ENCODE measurements at places on chromosomes 16 and 17.
A peak's percentile ranks its signal among the peaks of the same experiment; 100 is the strongest.

GRCh38 chr16:56424791-56425438 is 430 bp downstream of the AMFR start:
- no peak for DNase-seq

DNA sequence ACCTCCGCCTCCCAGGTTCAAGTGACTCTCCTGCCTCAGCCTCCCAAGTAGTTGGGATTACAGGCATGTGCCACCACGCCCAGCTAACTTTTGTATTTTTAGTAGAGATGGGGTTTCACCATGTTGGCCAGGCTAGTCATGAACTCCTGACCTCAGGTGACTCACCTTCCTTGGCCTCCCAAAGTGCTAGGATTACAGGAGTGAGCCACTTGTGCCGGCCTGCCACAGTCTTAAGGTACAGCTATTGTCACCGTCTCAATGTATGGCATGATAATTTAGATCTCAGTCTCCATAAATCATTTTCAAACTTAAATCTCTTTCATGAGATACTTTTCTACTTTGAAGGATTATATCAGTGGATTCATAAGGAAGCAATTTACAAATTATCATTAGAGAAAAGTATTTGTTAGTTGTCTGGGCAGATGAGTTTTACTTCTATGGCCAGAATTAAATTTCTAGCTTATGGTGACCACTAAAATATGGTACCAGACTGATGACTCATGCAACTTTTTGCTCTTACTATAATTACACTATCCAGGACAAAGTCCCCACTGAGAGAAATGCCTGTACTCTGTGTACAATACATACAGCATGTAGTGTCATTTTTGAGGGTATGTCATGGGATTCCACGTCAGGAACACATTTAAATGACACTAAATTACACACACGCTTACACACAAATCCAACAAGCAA is 1230.3 kb upstream of the GOT2 start:
- DNase-seq = no peak

DNA sequence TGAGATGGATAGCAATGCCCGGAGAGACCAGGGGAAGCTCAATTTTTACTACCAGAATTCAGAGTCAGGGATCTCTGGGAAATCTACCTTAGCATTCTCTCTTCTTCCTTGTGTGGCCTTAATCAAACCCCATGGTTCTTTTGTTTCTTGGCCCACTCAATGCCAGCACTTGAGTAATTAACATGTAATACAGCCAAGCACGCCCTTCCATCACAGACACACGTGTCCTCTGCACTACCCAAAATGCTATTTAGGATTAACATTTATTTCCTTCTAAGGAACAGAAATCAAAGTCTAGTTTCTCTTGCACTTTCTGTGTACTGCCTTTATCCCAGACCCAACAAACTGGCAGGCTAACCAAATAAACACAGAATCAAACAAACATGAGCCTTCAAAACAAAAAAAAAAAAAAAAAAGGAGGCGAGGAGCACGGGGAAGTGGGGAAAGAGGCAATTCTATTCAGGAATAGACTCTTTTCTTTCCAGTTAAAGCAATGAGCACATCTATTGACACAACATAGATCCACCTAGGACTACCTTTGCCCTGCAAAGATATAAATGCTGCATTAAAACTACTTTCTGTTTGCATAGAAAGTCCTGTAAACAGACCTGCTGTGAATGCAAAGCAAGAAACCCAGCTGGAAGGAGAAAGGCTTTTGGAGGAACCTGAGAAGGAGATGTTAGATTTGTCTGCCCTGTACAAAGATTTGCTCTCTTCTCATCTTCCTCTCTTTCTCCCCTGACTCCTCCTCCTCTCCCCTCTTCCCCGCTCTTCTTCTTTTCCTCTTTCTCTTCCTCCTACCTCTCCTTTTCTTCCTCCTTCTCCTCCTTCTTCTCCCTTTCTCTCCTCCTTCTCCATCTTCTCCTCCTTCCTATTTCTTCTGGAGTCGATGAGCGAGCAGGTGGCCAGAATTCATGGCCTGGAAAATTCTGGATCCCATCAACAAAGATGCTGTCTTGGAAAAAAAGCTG is 294.4 kb downstream of the NPIPA8 start:
- DNase-seq = no peak

- no peak for DNase-seq
Measured at GRCh38 chr16:75394941-75395340, 38.4 kb downstream of the CFDP1 start.

DNA sequence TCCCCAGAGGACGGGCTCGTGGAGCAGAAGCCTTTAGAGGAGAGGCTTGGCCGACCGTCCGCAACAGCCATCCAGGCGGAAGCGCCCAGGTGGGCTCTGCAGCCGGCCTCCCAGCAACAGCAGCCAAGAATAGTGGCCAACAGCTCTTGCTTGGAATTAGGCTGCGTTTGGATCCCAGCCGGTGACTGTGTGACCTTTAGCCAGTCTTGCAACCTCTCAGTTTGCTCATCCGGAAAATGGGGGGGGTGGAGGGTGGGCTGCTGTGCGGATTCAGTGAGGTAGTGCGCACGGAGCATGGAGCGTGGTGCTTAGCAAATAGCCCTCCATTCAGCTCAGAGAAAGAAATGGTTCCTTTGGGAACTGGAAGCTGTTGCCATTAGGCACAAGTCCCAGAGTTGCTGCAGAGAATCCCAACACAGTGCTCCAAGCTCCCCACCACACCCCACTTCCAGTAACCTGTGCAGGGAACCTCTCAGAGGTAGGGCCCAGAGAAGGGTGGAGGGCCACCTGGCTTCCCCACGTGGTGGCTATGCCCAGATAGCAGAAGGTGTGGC is 46.7 kb downstream of the RTN4RL1 start:
- no peak for DNase-seq

DNA sequence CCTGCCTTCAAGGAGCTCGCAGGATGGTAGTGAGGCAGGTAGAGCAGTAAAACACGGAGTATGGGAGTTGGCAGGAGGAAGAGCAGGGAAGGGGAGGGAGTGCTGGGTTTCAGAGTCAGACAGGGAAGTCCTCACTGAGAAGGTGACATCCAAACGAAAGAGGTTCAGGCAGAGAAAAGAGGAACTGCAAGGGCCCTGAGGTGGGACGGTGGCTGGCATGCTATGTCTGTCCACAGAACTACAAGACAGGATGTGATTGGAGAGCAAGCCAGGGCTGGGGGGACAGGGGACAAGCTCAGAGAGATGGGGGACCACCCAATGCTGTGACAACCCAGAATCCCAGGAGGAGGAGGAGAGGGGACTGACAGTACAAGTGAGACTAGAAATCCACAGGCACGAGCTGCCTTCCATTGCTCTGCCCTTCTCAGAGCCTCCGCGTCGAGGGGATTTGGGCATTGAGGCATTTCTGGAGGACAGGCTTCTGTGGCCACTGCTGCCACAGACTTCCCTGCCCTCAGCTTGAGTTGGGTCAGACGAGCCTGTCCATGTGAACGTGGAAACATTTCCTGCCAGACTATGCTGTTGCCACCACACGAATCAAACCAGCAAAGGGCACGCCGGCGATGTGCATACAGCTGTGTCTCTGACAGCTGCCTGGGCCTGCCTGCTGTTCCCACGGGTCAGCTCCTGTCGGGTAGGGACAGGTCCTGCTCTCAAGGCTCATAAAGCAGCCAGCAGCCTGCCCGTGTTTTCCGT is 100.1 kb downstream of the RAB11FIP4 start:
- DNase-seq = no peak

- no peak for DNase-seq
Measured at GRCh38 chr17:20103454-20104446, 94.6 kb downstream of the SPECC1 start.

- DNase-seq = no peak
Measured at GRCh38 chr17:76252040-76252954, 12.0 kb upstream of the RNF157 start.

GRCh38 chr16:71540-72401 is 660 bp downstream of the RHBDF1 start:
- no peak for DNase-seq

GRCh38 chr17:73841431-73842060 is 197.3 kb upstream of the SDK2 start:
- DNase-seq = peak; percentile 4

DNA sequence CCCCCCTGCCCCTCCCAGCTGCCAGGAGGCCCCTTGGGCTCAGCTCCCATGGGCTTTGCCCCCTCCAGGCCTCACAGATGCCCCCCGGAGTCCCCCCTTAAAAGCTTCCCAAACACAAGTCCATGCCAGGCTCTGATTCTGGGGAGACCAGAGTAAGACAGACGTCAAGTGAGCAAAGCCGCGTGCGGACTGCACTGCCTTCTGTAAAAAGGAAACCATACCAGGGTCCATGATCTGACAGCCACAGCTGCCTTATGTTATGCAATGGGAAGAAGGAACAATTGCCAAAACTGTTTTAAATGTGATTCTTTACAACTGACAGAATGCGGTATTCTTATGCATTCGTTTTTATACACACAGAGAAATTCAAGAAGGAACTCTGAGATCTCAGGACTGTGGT is 17.9 kb upstream of the HEXD start:
- DNase-seq = no peak

DNA sequence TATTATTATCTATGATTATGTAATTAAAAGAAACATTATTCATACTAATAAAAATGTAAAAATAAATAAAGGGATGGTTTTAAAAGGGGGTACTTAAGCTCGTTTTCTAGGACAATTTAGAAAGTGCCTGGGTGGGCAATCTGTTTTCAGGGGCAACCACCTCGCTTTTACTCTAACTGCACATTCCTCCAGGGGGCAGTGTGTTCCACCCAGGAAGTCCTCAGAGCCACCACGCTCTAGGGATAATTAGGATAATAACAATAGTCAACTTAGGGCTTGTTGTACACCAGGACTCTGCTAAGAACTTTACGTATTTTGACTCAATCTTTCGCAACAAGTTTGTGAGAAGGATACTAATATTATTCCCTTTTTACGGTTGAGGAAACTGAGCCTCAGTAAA is 396.7 kb upstream of the MAF start:
- no peak for DNase-seq

DNA sequence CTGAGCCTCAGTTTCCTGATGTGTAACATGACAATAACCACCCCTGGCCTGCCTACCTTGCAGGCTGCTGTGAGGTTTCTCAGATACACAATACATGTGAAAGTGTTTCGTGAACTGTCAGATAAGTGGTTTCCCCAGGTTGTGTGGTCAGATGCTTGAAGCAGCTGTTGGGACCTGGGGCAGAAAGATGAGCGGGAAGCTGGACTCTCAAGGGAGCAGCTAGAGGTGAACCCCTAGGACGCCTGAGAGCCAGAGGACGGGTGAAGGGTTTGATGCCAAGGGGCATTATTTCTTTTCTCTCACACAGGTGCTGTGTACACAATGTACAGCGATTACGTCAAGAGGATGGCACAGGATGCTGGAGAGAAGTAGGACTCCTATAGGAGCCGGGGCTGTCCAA is 2.3 kb downstream of the HIGD1B start:
- no peak for DNase-seq

- no peak for DNase-seq
Measured at GRCh38 chr16:8863594-8864424, 5.0 kb downstream of the CARHSP1 start.

DNA sequence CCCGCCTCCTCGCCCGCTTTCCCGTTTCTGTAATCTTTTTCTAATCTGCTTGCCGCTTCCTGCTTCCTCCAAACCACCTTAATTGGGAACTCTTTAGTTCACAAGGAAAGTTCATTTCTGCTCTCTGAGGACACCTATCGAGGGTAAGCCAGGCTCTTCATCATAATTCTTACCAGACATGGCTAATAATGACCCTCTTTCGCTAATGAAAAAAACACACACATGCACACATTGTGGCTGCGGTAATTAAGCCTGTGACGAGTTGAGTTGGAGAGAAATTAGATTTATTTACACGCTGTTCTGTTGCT is 100.6 kb downstream of the ZNF423 start:
- no peak for DNase-seq

- no peak for DNase-seq
Measured at GRCh38 chr17:55964191-55964590, 189.1 kb upstream of the ANKFN1 start.

- no peak for DNase-seq
Measured at GRCh38 chr16:67248073-67248400, 742 bp upstream of the SLC9A5 start.

DNA sequence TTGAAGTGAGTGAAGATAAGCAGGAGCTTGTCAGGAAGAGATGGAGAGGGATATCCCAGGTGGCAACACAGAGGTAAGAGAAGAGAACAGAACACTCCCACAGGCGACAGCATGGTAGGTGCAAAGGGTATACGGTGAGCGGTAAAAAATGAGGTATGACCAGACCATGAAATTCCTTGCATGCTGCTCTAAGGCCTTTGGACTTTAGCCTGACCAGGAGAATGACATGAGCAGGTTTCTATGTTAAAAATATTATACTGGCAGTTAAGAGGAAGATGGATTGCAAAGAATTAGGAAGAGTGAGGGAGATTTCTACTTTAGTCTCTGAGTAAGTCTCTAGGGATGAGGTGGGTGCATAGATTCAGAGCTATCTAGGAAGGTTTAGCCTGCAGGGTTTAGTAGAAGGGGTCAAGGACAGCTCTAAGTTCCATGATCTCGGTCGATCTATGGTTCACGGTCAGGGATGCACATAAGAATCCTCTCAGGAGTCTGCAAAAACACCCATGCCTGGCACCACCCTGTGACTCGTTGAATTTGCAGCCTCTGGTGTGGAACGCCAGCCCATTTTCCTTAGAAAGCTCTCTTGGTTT is 65.7 kb downstream of the HLF start:
- no peak for DNase-seq

DNA sequence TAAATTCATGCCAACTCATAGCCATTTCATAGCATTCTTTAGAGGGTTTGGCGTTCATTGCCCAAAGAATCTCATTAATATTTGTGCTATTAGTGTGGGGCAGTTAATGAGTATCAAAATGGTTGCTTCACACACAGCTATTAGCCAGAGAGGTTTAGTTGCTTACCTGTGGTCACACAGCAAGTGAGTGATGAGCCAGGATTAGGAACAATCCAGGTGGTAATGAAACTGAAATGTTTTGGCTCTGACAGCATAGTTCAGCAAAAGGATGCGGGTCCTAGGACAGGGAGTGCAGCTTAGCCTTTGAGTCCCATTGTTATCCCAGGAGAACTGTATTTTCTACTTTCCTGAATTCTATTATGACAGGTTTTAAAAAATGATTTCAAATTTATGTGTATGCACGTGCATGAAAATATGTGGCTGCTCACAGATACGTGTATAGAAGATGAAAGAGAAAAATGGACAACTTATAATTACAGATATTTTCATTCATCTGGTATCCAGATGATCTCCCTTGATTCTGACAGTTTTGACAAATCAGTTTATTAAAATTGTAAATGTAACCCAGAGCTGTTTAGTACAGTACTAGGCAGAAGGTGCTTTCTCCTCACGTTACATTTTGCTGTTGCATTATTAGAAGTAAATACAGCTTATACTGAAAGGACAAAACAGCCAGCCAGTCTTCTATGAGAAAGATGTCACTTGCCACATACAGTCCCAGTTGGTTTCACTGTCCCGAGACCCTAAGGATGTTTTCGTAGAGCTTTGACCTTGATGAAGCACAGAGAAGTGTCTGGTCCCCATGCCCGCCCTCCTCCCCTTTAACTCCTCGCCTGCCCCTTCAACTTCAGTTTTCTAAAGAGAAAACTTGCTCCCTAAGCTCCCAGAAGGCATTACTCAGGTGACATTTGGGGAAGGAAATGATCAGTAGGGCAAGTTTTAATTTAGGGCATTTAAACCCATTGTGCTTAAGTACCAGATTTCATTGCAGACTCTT is 99.8 kb upstream of the TBX2 start:
- no peak for DNase-seq

GRCh38 chr17:72884066-72884465 is 208.4 kb downstream of the SLC39A11 start:
- DNase-seq = no peak

All from NCI-H2227 treated with DMSO at 0.1 percent for 48 hours (cell line).